ENCODE measurements at places on chromosomes 11 and 22. TPM values are rescaled to one million over a fixed set of nuclear protein-coding genes. Genes with fewer than 3 reads are reported as not detected.
A peak's percentile ranks its signal among the peaks of the same experiment; 100 is the strongest.

Gene KCNJ1
- not detected for total RNA-seq

DNA sequence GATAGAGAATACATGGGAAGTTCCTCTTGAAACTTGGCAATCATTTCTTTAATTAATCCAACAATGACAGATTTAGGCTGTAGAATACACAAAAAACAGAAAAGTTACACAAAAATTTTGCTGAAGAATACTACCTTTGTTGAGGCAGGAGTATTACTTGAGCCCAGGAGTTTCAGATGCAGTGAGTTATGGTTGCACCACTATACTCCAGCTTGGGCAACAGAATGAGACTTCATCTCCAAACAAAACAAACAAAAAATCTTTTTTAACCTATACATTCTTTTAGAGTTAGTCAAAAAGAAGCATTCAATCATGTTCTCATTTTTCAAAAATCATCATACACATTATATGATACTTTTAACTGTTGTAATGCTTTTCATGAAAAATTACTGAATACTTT, 22.1 kb downstream of the UEVLD start:
- DNase-seq: no peak

Gene OR52N4
- not detected for total RNA-seq

DNA sequence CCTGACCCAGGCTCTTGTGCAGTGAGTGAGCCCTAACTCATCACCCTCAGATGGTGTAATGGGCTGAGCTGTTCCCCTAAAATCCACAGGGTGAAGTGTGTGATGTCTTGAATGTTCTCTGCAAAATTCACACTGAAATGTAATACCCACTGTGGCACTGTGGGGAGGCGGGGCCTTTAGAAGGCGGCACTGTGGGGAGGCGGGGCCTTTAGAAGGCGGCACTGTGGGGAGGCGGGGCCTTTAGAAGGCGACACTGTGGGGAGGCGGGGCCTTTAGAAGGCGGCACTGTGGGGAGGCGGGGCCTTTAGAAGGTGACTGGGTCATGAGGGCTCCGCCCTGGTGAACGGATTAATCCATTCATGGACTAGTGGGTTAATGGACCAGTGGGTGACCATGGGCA, 33.0 kb downstream of the CHID1 start:
- DNase-seq: no peak

Gene KCNK7
- 1.5 TPM for total RNA-seq

DNA sequence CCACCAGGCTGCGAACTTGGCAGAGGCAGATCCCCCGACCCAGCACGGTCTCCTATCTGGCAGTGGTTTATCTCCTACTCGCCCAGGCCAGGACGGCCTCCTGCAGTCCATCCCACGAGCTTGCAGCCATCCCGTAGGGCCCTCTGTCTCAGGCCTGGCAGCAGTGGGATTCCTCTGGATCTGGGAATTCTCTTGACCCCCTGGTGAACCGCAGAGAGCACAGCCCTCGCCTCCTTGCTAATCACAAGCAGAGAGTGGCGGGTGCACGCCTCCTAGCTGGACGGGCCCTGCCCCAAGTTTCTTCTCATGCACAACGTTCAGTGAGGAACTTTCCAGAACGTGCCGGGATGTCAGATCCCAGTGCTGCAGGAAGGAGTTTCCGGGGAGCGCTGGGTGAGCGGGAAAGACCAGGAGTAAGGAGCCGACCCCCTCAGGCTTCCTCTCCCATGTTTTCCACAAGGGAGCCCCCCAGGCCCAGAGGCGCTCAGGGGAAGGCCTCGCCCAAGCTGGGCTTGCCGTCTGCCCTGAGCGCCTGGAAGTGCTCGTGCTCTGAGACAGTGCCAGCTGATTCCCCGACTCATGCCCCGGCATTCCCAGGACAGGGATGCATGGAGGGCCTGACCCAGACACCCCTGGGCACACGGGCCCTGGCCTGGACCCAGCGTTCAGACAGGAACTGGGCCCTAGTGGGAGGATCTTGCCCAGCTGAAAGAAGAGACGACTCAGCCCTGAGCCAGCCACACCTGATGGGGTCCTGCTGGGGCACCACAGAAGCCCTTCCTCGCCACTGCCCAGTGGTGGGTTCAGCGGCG, 24.6 kb downstream of the IGF2 start:
- no peak for DNase-seq

GRCh38 chr11:74208507-74208906, 37.4 kb downstream of the PPME1 start:
- DNase-seq: no peak

- DNase-seq: no peak
These were observed 111.9 kb downstream of the ATG16L2 start for GRCh38 chr11:72926076-72926475.

DNA sequence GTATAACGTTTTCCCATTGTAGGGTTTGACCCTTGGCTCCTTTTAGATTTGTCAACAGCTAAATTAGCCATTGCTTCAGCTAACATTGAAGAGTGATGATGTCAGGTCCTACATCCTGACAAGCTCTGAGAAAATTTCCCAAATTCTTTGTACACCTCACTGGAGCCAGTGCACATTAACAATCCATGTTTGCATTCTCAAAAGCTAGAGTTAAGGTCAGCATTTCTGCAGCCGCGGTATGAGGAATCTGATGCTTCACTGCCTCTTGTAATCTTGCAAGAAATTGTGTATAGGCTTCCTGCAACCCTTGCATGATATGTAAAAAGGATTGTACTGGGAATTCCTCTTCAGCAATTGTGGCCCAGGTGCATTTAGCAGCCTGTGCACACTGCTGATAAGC, 33.1 kb upstream of the NCAM1 start:
- DNase-seq: no peak

GRCh38 chr22:42177891-42178336, 47.3 kb upstream of the CYP2D6 start:
- no peak for DNase-seq

GRCh38 chr11:125174686-125175085, 10.1 kb downstream of the PKNOX2 start:
- DNase-seq: peak; percentile 76

Gene TESMIN
- total RNA-seq: 0.55 TPM

Gene NOL12
- 17.3 TPM for total RNA-seq

DNA sequence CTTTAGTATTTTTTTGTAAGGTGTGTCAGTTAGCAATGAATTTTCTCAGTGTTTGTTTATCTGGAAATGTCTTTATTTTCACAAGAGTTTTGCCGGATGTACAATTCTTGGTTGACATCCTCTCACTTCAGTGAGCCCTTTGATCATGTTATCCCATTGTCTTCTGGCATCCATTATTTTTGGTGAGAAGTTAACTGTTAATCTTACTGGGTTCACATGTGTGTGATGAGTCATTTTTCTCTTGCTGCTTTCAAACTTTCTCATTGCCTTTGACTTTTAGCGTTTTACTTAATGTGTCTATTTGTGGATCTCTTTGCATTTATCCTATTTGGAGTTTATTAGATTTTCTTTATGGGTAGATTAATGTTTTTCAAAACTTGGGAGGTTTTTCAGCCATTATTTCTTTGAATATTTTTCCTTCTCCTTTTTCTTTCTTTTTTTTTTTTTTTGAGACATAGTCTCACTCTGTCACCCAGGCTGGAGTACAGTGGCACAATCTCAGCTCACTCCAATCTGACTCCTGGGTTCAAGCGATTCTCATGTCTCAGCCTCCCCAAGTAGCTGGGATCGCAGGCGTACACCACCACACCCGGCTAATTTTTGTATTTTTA, 100.5 kb upstream of the RRM1 start:
- no peak for DNase-seq

GRCh38 chr22:29268511-29269229, 602 bp downstream of the EWSR1 start:
- DNase-seq: peak; percentile 89

Gene EMID1
- total RNA-seq: 1.4 TPM

Gene PATE2
- not detected for total RNA-seq

Gene MOGAT2
- 0.32 TPM for total RNA-seq

Gene OR10G7
- not detected for total RNA-seq

- DNase-seq: no peak
These were observed 68.6 kb downstream of the RRAS2 start for GRCh38 chr11:14290422-14290821.

GRCh38 chr11:59559886-59560285, 48.5 kb downstream of the OR4D9 start:
- DNase-seq: no peak

GRCh38 chr11:18463439-18463838, 7.8 kb downstream of the LDHAL6A start:
- no peak for DNase-seq

DNA sequence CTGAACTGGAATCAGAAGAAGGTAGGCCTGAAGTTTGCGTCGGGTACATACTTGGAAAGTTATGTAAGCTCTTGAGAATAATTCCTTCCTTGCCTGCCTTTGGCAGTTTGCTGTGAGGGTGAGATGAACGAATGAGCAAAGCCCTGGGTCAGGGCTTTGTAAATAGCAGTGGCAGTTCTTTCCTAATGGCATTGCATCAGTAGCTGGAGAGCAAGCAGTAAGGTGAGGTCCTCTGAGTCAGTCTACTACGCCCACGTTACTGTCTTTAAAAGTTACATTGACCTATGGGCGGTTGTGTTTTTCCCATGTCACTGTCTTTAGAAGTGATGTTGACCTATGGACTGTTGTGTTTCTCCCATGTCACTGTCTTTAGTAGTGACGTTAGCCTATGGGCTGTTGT, 179.1 kb upstream of the E2F8 start:
- no peak for DNase-seq

GRCh38 chr11:33291004-33291777, 34.0 kb downstream of the HIPK3 start:
- no peak for DNase-seq

Gene L3MBTL2
- total RNA-seq: 18.8 TPM

Gene OSM
- 8.0 TPM for total RNA-seq

GRCh38 chr22:48635031-48635430, 1192.6 kb downstream of the BRD1 start:
- DNase-seq: no peak

DNA sequence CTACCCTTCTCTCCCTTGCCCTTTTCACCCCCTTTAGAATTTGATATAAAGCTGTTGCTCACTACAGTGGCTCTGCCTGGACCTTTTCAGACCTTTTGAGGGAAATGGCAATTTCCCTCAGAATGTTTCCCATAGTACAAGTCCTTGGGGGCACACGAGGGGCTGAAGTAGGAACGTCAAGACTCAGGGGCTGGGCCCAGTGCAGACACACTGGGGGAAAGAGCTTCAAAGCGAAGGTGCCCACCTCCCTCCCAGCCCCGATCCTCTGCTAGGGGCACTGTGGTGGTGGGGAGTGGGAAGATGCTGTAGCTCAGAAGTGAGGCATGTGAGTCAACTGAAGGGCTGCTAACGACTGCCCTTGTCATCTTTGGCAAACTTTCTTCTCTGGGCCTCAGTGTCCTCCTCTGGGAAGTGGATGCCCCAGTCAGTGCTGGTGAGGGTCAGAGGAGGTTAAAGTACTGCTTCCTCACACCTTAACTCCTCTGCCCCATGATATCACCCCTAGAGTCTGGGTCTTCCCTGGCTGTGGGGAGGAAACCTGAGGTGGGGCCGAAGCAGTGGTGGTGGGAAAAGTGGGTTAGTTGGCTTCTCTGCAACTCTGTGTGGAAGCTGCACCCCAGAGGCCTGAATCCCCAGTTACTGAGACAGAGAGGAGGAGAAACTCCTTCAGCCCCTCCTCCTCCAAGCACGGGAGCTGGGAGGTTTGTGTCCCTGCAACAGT, 425.3 kb upstream of the B3GAT1 start:
- DNase-seq: no peak

GRCh38 chr11:62603776-62604299, 2.2 kb upstream of the MTA2 start:
- no peak for DNase-seq

DNA sequence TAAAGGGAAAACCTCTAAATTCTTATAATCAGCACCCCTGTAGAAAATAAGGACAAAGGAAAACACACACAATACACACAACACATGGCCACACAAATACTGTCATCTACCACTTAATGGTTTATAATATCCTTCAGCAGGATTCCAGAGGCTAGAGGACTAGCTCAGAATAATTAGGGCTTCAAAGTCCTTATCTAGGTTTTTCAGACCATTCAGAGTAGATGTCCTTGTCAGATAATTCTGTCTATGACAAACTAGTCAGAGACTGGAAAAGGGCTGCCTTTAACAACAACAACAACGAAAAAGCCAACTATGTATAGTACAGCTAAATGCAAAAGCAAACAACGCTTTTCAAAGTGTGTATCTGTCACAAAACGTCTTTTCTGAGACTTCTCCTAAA, 456.5 kb upstream of the CNTN5 start:
- DNase-seq: no peak

- DNase-seq: peak; percentile 72
These were observed 4.3 kb downstream of the KRTAP5-6 start for GRCh38 chr11:1701091-1701807.

GRCh38 chr11:133506551-133507094, 25.7 kb downstream of the OPCML start:
- DNase-seq: no peak

Gene CRYBB3
- total RNA-seq: not detected

All from mesenteric fat pad (tissue), 1 donor.